ENCODE measurements at places on chromosomes 4 and X.

GRCh38 chrX:10174051-10174450, 17.3 kb downstream of the CLCN4 start:
- no peak for DNase-seq

DNA sequence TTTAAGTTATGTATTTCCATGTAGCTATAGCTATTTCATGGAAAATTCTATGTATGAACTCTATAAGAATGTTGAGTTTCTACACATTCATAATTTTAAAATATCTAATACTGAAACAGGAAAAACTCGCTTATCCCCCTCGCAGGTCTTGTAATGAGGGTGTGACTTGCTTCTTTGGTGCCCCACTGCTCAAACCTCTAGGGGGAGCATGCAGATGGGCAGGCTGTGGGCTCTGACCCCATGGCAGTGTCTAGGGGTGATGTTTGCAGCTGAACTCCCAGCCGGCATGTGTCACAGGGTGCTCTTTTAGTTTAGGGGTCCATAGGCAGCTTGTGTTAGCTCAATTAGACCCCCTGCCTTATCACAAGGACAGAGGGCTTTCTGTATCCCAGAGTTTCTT, 1825.7 kb upstream of the ADGRL3 start:
- DNase-seq, result no peak

DNA sequence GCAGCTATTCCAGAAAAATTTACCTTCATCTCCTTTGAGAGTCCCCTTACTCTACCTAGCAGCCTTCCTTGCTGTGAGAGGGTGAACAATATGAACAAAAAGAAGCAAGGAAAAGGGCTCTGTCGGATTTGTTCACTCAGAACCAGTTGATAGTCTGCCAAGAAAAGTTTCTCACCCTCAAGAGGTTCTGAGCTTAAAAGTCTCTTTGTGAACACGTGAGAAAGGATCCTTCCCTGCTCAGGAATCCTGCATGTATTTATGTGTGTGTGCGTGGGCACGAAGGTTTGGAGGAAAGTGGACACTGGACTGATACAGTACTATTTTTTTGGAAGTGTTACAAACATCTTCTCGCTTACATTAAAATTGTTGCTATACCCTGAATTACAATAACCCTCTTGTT, 178.6 kb upstream of the JADE1 start:
- no peak for DNase-seq

- no peak for DNase-seq
Measured at GRCh38 chr4:142607976-142608375, 238.1 kb downstream of the INPP4B start.

GRCh38 chrX:12984603-12985319, 9.9 kb downstream of the TMSB4X start:
- DNase-seq, result peak; percentile 69

DNA sequence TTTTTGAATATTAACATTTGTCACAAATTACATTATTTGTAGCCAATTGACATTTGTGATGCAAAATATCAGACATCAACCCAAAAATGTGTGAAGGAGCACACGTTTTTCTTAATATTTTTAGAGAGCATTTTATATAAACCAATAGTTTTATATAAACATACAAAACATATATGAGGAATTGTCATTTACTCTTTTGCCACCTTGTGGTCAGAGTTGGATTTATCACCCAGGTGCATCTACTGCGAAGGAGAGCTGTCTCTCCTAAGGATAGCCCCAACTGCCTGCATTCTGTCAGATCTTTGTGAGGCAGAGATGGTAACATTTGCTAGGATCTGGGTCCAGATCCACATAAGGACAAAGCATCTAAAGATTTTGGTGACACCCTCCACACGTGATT, 2.5 kb upstream of the USP27X start:
- DNase-seq, result peak; percentile 54

DNA sequence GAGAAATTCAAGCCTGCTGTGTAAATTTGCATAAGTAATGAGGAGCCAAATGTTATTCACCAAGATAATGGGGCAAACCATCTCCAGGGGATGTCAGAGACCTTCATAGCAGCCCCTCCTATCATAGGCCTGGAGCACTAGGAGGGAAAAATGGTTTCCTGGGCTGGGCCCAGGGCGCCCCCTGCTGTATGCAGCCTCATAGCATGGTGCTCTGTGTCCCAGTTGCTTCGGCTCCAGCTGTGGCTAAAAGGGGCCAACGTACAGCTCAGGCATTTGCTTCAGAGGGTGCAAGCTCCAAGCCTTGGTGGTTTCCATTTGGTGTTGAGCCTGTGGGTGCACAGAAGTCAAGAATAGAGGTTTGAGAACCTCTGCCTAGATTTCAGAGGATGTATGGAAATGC, 859.3 kb downstream of the RPA4 start:
- no peak for DNase-seq

DNA sequence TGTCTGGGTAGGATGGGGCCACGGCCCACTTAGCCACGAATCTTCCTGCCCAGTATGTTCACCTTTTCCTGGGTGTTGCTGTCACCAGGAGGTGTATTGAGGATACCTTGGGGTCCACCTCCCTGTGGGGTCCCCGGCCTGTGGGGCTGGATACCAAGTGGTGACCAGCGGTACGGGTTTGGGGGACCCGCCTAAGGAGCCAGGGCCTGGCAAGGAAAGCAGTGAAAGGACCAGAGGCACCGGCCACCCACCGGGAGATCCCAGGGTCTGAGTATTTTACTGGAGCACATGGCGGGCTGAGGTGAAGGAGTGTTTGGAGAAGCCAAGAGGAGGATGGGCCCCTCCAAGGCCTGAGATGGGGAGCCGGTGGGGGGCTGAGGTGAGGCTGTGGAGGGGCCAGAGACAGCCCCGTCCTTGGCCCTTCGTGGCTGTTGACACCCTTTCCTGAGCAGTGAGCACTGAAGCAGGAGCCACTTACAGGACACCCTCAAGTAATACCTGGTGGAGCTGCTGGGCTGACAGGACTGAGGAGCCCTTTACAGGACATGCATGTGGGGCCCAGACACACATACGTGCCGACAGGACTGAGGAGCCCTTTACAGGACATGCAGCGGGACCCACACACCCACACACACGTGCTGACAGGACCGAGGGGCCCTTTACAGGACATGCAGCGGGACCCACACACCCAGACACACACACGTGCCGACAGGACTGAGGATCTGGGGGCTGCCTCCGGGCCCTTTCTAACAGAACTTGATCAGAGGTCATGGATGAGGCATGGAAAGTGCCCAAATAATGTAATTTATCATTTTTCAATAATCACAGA, 38.4 kb downstream of the TMEM271 start:
- DNase-seq, result no peak

GRCh38 chr4:29817961-29818360, 902.2 kb upstream of the PCDH7 start:
- DNase-seq, result no peak

- no peak for DNase-seq
Measured at GRCh38 chr4:75470738-75471137, 43.5 kb downstream of the RCHY1 start.

DNA sequence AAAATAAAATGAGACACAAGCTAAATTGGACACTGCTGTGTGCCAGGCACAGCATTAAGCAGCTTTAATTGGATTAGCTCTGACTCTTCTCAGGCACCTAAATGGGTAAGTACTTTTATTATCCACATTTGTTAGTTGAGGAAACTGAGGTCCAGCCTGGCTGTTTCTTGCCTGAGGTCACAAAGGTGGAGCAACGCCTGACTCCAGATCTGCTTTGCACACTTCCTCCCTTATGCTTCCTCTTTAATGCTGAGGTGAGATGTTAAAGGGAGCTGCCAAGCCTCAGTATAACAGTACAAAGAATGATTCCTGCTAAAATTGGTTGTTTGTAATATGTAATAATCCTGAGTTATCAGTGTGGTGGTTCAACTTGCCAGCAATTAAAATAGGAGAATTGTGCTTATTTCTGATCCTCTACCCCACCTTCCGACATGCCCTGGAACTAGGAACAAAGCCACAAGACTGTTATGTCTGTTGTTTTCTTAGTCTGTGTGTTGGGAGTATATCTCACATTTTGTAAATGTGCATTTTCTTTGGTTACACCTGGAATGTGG, 74.4 kb downstream of the AFF1 start:
- no peak for DNase-seq

DNA sequence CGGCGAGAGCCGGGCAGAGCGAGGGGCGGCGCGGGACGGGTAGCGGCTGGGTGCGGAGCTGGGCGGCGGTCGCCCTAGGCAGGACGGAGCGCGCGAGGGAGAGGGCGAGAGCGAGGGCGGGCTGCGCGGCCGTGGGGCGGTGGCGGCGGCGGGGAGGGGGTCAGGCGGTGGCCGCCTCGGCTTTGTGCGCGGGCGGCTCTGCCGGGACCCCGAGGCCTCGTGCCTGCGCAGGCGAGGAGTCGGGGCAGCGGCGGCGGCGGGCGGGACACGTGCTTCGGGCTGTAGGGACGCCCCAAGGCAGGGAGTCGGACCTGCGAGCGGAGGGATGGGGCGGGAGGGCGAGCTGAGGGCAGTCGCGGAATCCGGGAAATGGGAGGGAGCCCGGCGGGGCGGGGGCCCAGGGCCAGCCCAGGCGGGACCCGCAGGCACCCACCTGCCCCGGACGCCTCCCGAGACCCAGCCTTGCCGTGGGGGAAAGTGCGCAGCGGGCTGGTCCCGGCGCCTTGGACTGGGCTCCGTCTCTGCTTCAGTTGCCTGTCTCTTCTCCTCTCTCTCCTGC, 465 bp downstream of the BMPR1B start:
- DNase-seq, result no peak

DNA sequence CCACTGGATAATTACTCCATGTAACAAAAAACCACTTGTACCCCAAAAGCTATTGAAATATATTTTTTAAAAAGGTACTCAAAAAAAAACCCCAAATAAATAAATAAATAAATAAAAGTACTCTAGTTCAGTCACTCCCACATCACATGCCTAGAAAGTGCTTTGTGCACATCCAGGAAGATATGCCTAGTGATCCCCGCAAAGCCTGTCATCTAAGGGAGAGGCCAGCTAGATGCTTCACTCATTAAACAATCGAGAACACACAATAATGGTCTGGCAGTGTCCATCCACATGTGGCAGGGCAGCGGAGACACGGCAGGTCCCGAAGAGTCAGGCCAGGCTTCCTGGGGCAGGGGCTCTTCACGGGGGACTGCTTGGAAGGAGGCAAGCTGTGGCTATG, 47.6 kb downstream of the RAB33B start:
- DNase-seq, result no peak

GRCh38 chr4:73653695-73654106, 33.5 kb upstream of the RASSF6 start:
- DNase-seq, result peak; percentile 9

GRCh38 chrX:101260435-101260834, 30.7 kb downstream of the TAF7L start:
- no peak for DNase-seq

GRCh38 chr4:186351668-186352194, 85.7 kb downstream of the F11 start:
- no peak for DNase-seq

- peak; percentile 22 for DNase-seq
Measured at GRCh38 chr4:109658871-109659410, 44.3 kb downstream of the CASP6 start.

GRCh38 chr4:120977435-120977997, 55.0 kb upstream of the PRDM5 start:
- DNase-seq, result peak; percentile 18
